ENCODE measurements at places on chromosomes 6 and 20.

GRCh38 chr6:93266116-93266817, 153.1 kb downstream of the EPHA7 start:
- DNase-seq: no peak

DNA sequence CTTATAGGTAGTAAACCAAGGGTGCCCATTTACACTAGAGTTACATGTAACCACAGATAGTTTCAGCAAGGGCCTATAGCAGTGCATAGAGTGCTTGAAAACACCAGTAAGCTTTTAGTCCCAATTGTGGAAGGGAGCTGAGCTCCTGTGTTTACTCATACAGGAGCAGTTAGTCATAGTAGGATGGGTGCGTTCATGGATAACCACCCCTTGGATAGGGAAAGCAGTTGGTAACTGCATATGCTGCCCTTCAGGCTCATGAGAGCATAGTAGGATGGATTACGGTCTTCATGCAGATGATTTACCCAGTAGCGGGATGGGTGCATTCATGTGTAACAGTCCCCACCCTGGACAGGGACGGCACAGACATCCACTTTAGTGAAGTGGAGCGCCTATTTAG, 45.1 kb downstream of the OR2B6 start:
- DNase-seq: no peak

DNA sequence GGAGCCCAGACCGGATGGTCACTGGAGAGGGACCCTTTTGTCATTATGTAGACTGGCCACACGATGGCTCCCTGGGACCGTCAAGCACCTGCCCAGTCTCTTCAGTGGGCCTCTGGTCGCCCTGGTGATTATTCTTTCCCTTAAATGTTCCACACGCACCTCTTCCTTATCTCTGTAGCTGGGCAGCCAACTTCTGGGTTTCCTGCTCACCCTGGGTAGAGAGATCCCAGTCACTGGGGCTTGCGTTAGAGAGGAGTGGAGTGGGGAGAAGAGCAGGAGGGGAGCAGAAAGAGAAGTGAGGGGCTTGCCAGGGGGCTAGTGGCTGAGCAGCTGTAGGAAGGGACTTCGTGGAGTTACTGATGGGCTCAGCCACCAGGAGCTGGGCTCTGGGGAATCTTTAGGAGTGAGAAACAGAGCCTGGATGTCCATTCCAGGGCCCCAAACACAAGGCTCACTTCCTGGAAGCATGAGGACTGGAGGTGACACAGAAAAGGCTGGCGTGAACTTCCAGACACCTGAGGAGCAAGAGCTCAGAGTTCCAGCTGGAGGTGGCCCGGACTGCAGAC, 150.1 kb downstream of the DHX35 start:
- DNase-seq: no peak

DNA sequence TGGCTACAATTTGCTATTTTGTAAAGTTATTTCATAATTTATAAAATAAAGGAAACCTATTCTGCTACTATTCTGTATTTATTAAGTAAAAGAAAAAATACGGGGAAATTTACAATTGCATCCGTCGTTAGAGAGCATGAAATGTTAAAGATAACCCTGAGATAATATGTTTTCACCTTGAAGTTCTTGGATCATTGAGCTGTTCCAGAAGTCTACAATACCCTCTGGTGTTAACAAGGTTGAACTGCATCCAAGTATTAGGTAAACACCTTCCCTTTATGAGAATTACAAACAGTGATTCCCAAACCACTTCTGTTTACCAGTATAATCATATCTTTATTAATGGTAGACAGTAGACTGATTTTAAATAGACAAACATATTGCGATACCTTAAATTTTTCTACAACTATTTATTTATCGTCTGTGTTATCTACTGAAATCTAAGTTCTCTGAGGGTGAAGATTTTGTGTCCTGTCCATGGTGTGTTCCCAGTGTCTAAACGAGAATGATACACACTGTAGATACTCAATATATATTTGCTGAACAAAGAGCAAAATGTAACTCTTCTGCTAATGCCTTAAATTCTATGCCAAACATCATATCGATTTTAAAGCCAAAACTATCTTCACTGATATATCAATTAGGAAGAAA, 28.2 kb downstream of the TBC1D32 start:
- DNase-seq: no peak

DNA sequence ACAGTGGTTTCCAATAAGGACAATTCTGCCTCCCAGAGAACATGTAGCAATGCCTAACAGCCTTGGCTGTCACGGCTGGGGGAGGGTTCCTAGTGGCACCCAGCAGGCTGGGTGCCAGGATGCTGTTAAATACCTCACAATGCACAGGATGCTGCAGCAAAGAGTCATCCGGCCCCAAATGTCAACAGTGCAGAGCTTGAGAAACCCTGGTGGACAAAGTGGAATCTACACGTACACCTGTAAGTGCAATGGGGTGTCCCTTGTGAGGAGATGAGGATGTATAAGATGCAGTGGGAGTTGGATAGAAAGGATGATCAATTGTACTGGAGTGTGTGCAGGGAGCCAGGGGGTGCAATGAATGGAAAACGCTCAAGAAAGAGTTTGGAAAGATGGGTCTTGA, 142.4 kb downstream of the FNDC1 start:
- DNase-seq: no peak
